ENCODE measurements at places on chromosomes 2 and 18. TPM values are rescaled to one million over a fixed set of nuclear protein-coding genes. Genes with fewer than 3 reads are reported as not detected.

The SERTAD2 gene
- total RNA-seq: 29.5 TPM

The SCYGR4 gene
- not detected for total RNA-seq

The RGPD3 gene
- not detected for total RNA-seq

The MC2R gene
- total RNA-seq: not detected

The RNF125 gene
- 7.4 TPM for total RNA-seq

The CCDC74A gene
- 17.5 TPM for total RNA-seq

The FIGLA gene
- total RNA-seq: not detected

The ASB18 gene
- total RNA-seq: not detected

The SPAST gene
- 58.1 TPM for total RNA-seq

The CLIP4 gene
- total RNA-seq: 48.7 TPM

The TRIM43 gene
- total RNA-seq: 0.48 TPM

The LGALSL gene
- total RNA-seq: 30.0 TPM

The CHRND gene
- not detected for total RNA-seq

The TMX3 gene
- total RNA-seq: 111 TPM

DNA sequence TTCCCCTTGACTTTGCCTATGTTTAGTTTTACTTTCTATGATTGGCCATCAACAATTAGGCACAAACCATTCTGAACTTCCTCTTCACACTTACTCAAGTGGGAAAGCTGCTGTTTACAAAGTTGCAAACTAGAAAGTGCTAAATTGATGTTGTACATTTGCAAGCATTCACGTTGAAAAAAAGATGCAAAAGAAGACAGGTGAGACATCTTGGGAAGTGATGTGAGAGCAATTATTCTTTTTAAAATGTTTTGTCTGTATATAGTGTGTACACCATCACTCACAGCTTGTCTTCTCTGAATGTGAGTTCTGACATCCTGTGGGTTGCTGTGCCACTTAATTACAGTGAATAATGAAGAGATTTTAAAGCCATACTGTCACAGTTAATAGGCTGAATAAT is 874.1 kb upstream of the LRATD1 start:
- no peaks in the 10 kb centered on the region for H3K36me3 ChIP-seq
- no peak for DNase-seq
- no peak overlapping the region for H3K27ac ChIP-seq
- H3K27me3 ChIP-seq: no peaks in the 10 kb centered on the region
- H3K4me1 ChIP-seq: no peaks in the 10 kb centered on the region
- H3K4me3 ChIP-seq: no peak overlapping the region

- no peak overlapping the region for H3K27ac ChIP-seq
- H3K36me3 ChIP-seq: no peaks in the 10 kb centered on the region
- H3K27me3 ChIP-seq: no peaks in the 10 kb centered on the region
- H3K4me1 ChIP-seq: no peaks in the 10 kb centered on the region
Observed at GRCh38 chr2:216064014-216064630, 17.5 kb downstream of the PECR start.

GRCh38 chr2:197209742-197210408 is 100.7 kb downstream of the ANKRD44 start:
- no peaks in the 10 kb centered on the region for H3K27me3 ChIP-seq
- H3K27ac ChIP-seq: no peak overlapping the region
- H3K36me3 ChIP-seq: no peaks in the 10 kb centered on the region
- no peak overlapping the region for H3K4me3 ChIP-seq
- no peak for DNase-seq
- H3K4me1 ChIP-seq: no peaks in the 10 kb centered on the region

DNA sequence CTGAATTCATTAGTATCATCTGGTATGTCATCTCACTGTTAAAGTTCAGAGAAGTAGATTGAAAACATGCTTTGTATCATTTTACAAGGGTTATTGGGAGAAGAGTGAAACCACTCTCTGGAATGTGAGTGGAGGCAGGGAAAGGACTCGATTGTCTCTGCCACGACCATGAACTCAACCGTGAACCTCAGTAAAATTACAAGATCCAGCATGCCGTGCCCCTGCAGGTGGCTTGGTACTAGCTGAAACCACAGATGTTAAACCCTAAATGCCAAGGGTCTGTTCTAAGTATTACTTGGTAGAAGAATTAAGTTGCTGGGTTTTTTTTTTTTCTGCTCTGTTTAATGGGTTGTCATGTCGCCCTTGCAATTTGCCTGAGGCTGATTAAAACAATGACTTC is 197.2 kb downstream of the MYO3B start:
- H3K36me3 ChIP-seq: no peaks in the 10 kb centered on the region
- no peak overlapping the region for H3K27ac ChIP-seq
- no peak overlapping the region for H3K4me3 ChIP-seq
- H3K4me1 ChIP-seq: no peaks in the 10 kb centered on the region
- no peaks in the 10 kb centered on the region for H3K27me3 ChIP-seq

- no peak overlapping the region for H3K4me3 ChIP-seq
- H3K4me1 ChIP-seq: no peaks in the 10 kb centered on the region
- DNase-seq: no peak
- H3K27me3 ChIP-seq: no peaks in the 10 kb centered on the region
Observed at GRCh38 chr2:149021761-149022160, 16.7 kb upstream of the LYPD6B start.

DNA sequence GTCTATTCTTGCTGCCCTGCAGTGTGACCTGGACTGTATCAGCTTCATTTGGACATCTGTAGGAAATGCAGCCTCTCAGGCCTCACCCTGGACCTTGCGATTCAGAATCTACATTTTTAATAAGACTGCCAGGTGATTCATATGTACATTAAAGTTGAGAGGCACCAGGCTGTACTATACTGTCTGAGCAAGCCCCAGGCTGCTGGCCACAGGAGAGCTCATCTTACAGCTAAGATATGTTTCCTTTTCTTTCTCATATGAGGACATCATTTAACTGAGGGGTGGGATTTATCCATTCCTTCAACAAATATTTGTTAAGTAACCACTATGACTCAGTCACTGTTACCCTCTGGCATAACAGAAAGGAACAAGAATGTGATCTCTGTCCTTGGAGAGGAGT is 78.2 kb upstream of the GCFC2 start:
- H3K4me3 ChIP-seq: no peak overlapping the region
- H3K4me1 ChIP-seq: no peaks in the 10 kb centered on the region
- H3K27ac ChIP-seq: no peak overlapping the region
- no peaks in the 10 kb centered on the region for H3K27me3 ChIP-seq

GRCh38 chr18:51514128-51514527 is 316.6 kb upstream of the MEX3C start:
- H3K4me3 ChIP-seq: no peak overlapping the region
- no peak overlapping the region for H3K27ac ChIP-seq
- no peaks in the 10 kb centered on the region for H3K27me3 ChIP-seq
- DNase-seq: no peak
- H3K36me3 ChIP-seq: no peaks in the 10 kb centered on the region

DNA sequence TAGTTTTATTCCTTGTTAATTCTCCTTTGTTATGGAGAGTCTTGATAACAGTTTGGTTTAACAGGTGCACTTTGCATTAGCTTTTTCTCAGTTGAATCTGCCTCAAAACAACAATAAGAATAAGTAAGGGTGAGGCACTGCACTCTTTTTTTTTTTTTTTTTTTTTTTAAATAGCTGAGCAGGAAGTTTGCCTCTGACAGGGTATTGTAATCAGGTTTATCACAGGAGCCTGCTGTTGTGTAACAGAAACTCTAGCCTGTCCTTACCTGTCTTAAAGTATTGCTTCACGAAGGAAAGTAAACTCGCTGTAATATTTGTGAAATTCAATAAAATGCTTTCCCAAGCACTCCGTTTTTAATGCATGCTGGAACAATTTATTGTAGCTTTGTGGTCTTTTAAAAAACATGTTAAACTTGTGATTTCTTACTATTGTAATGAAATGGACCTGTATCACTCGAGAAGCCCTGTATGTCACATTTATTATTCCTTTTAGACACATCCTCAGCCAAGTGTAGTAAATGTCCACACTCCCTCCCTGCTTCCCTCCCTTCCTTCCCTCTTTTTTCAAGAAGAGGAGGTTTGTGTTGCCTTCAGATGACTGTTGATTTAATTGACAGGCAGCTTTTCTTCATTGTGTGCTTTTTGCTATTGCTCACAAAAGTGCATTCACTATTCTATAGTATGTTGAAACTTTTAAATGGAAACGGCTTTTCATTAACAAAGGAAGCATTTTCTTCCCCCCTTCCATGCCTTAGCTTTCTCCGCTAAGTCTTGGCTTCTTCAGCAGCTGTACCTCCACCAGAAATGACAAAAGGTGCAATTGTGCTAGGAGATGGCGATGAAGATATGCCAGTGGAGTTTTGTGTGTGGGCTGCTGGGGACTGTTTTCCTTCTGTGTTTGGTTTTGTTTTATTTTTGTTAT is 52.7 kb downstream of the TAF1B start:
- DNase-seq: no peak
- no peaks in the 10 kb centered on the region for H3K27me3 ChIP-seq
- H3K4me1 ChIP-seq: no peaks in the 10 kb centered on the region
- peak overlapping the region; percentile 51 for H3K27ac ChIP-seq

DNA sequence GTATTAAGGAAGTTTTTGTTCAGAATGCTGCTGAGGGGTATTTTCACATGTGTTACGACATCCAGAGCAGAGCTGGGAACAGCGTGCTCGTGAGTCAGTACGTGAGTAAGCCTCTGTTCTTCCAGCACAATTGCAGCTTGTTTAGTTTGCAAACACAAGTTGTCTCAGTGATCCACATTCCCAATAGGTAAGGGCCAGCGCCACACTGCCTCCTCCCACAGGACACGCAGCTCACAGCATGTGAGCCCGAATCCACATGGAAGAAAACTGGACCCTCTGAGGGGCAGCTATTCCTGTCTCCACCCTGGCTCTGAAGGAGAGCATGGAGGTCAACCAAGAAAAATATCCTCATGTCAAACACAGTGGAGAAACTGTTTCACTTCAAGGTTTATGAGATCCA is 173.9 kb upstream of the PID1 start:
- H3K27ac ChIP-seq: peak overlapping the region; percentile 95
- no peaks in the 10 kb centered on the region for H3K4me1 ChIP-seq
- no peak overlapping the region for H3K4me3 ChIP-seq
- peak; percentile 79 for DNase-seq
- no peaks in the 10 kb centered on the region for H3K36me3 ChIP-seq

DNA sequence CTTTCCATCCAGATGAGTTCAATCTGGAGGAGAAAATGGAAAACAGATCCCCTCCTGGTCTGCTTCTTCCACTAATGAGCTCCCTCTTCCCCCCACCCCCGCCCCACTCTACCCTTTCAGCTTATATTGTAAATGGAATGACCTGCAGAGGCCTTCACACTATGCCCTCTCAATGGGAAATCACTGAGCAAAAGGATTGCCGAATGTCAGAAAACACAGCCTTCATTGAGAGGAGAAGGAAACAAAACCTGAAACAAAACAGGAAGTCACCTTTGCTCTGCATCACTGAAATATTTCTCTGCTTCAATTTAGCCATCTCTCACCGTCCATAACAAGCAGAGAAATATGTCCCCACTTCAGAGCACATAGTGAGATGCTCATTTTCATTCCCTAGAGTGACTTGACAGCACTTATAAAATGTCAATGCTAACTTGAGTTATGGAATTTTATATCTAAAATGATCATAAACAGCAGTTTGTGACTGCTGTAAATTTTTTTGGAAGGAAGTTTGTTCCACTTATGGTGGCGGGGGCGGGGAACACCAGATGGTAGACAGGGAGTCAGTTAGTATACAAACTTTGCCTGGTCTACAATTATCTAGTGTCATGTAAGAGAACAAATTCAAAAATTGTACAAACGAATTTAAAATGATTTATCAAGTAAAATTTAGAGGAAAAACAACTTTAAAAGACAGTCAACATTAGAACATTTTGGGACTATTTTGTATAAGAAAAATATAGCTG is 1.8 kb upstream of the FRZB start:
- no peaks in the 10 kb centered on the region for H3K4me1 ChIP-seq
- H3K27me3 ChIP-seq: no peaks in the 10 kb centered on the region
- no peak for DNase-seq

GRCh38 chr2:40113272-40113968 is 334.4 kb upstream of the THUMPD2 start:
- H3K4me1 ChIP-seq: peaks cover 4% of the 10 kb centered on the region
- H3K36me3 ChIP-seq: no peaks in the 10 kb centered on the region
- peak overlapping the region; percentile 2 for H3K27ac ChIP-seq
- no peak for DNase-seq
- no peak overlapping the region for H3K4me3 ChIP-seq

- peaks cover 16% of the 10 kb centered on the region for H3K4me1 ChIP-seq
- no peaks in the 10 kb centered on the region for H3K36me3 ChIP-seq
- no peak overlapping the region for H3K4me3 ChIP-seq
- H3K27me3 ChIP-seq: no peaks in the 10 kb centered on the region
- peak overlapping the region; percentile 60 for H3K27ac ChIP-seq
Observed at GRCh38 chr2:160292225-160292624, 92.2 kb upstream of the ITGB6 start.

- no peaks in the 10 kb centered on the region for H3K27me3 ChIP-seq
- no peak overlapping the region for H3K27ac ChIP-seq
Observed at GRCh38 chr18:69484699-69485396, 84.2 kb downstream of the DOK6 start.

DNA sequence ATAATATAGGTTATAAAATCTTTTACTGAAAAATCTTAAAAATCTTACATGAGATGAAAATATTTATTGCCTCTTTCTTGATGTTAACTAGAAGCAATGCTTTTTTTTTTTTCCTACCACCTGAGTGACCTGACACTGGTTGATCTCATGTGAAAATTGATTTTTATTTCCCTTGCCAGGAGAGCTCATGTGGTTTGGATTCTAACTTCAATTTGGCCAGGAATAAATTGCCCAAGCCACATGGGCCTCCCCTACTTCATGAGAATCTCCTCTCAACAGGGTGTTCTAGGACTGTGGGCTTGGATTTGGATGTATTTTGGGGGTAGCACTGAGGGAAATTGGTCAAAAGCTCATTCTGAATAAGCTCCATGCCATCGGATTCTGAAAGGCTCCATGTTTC is 20.1 kb downstream of the IDH1 start:
- H3K4me1 ChIP-seq: no peaks in the 10 kb centered on the region
- no peak overlapping the region for H3K4me3 ChIP-seq
- no peak for DNase-seq
- no peaks in the 10 kb centered on the region for H3K27me3 ChIP-seq
- H3K27ac ChIP-seq: no peak overlapping the region

DNA sequence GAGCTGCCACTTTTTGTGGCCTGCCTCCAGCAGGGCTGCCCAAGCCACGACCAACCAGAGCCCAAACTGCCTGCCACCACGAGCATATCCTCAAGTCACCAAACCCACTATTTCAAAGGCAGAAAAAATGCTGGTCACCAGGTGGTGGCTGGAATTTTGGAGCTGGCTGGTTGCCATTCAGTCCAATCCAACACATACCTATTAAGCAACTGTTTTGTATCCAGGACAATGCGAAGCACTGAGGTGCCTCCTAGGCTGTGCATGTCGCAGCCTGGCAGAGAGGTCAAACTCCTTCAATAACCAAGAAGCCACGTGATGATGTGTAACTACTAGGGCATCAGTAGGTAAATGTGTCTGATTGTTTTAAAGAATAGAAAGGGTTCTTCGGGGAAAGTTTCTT is 108.3 kb upstream of the PPP1CB start:
- peaks cover under 1% of the 10 kb centered on the region for H3K4me1 ChIP-seq
- no peaks in the 10 kb centered on the region for H3K36me3 ChIP-seq
- H3K4me3 ChIP-seq: no peak overlapping the region
- no peaks in the 10 kb centered on the region for H3K27me3 ChIP-seq

GRCh38 chr2:95206096-95206495 is 1.2 kb upstream of the ZNF892 start:
- no peak overlapping the region for H3K27ac ChIP-seq
- H3K4me1 ChIP-seq: peaks cover 5% of the 10 kb centered on the region
- no peak for DNase-seq
- no peaks in the 10 kb centered on the region for H3K27me3 ChIP-seq
- H3K4me3 ChIP-seq: no peak overlapping the region
